NCI-H2171 (cell line): ENCODE measurements at places on chromosomes 2 and 18.

- no peak for DNase-seq
Observed at GRCh38 chr2:225340923-225341322, 58.6 kb upstream of the NYAP2 start.

GRCh38 chr2:10097352-10098148 lies 17.3 kb upstream of the CYS1 start:
- peak; percentile 35 for DNase-seq

DNA sequence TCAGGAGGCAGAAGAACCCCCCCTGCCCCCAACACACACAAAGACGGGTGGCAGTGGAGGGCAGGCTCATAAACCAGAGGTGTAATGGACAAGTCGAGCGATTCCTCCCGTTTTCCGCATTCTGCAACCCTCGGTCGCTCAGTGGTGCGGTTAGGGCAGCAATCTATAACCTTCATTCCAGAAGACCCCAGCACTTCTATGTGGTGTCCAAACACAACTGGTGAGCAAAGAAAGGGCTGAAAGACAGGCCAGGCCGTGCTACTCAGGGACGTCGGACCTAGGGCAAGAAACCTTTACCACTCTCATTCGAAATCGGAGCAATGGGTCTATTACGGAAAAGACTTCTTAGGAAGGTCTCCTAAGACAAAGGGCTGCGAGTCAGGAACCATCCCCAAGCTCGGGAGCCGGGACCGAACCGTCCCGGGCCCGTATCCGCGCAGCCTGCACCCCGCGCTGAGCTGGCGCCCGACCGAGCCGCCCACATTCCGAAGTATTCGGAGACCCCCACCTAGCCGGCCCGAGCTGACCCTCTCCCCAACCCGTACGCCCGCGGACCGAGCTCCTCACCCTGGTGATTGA lies 568 bp downstream of the ARL5A start:
- no peak for DNase-seq

DNA sequence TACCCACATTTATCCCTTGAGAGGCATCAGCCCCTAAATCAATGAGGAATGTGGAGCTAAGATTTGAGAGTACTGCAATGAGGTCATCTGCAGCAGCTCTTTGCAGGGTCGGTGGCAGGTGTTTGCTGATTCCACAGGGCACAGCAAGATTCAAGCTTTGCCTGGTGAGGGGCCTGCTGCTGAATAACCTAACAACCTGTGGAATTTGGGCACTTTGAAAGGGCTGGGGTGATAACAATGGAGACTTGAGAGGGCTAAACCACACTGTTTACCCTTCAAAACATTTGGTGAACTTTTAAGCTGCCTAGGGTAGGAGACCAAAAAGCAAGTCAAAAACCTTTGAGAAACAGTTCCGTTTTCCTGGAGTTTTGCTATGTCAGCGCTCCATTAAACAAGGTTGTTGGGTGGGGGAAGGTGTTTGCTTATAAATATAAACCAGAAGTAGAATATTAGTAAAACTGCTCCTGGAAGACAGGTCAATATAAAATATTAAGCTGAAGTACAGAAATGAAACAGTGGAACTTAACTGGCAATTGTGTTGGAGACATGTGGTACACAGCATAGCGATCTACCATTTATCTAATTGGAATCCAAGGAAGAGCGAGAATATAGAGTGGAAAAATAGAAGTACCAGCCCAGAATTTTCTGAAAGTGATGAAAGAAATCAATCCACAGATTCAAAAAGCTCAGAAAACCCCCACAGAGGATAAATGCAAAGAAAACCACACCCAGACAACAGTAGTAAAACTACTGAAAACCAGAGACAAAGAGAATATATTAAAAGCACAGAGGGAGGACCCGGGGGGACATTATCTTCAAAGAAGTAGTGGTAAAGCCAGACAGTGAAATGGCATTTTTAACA lies 15.7 kb downstream of the COPS8 start:
- DNase-seq = no peak

GRCh38 chr2:175251425-175252041 lies 70.0 kb upstream of the ATP5MC3 start:
- no peak for DNase-seq
